Activated CD4-positive, CD25-positive, alpha-beta regulatory T cell treated with anti-CD3 and anti-CD28 coated beads, Interleukin-2, amount 50 U/mL, for 16 hours (primary cell): ENCODE measurements at places on chromosomes 12 and 14.

DNA sequence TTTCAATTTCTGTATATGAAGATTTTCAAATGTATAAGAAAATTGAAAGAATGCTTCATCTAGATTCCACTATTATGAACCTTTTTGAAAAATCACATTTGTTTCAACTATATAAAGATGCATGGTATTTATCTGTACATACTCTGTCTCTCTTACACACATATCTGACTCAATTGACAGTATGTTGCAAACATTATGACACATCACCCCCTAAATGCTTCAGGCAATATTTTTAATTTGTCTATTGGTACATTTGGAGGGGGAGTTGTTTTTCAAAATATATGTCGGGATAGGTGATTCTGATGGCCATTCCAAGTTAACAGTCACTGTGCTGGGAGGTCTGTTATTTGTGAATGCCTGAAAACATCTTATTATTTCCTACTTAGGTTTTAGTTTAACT is 14.4 kb downstream of the PCNX1 start:
- DNase-seq: no peak

DNA sequence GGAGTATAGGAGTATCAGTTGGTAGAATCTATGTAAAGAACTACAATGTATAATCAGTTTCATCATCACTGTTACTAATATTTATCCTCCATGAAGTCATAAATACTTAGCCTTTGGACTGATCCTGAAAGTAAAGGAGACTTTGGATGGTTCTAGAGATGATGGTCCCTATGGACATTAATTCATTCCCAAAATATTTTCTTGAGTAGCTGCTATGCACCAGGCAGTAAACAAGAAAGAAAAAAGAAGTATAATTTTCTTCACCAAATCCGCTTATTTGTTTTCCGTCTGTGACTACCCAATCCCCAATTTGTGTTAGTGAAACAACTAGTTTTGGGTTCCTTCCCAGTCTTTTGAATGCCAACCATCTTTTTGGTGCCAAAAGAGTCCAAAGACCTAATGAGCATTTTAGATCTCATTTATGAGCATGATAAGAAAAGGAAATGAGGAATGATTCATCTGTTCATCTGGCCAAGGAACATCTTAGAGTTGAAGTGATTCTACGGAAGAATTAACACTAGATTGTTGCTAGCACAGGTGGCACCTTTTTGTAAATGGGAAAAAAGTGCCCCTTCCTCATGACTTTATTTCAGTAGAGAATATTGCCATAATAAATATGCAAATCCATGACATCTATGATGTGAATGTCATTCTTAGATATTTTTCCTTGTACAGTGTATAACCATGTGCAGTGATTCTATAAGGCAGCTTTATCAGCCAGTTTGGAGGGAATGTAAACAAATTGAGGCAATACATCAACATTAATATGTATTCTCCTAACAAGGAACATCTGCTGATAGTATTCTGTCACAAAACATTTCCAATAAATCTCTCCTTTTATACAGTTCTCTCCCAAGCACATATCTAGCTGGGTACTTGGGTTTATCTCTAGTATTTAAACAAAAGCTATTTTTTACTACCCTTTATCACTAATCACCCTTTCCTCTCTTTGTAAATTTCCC is 85.1 kb upstream of the CCDC91 start:
- DNase-seq: no peak

DNA sequence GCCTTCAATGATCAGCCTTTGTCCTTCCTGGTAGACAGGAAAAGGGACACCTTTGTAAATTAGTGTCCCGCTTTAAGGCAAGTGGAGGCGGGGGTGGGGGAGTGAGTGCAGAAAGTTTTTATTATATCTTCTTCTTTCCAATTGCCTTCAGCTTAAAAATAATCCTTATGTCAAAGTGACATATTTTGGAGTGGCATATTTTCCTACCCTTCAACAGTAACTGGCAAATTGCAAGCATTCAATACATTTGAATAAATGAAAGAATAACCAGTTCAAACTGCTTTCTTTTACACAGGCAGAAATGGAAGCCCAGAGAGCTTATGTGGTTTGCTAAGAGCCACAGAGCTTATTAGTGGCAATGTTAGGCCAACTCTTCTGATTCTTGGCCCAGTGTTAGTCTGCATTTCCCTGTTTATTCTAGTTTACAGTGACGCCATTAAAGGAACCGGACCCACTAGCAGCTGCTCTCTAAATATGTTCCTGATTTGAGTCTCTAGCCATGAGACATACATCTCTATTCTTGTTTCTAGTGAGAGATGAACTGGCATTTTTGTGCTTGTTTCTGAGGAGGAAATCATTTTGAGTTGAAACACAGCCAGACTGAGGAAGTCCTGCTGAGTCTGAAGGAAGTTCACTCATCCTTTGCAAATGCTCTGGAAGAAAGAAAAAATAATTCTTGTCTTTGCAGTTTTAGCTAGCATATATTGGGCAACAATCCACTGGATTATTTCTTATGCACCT is 468.7 kb downstream of the NOVA1 start:
- DNase-seq: no peak

DNA sequence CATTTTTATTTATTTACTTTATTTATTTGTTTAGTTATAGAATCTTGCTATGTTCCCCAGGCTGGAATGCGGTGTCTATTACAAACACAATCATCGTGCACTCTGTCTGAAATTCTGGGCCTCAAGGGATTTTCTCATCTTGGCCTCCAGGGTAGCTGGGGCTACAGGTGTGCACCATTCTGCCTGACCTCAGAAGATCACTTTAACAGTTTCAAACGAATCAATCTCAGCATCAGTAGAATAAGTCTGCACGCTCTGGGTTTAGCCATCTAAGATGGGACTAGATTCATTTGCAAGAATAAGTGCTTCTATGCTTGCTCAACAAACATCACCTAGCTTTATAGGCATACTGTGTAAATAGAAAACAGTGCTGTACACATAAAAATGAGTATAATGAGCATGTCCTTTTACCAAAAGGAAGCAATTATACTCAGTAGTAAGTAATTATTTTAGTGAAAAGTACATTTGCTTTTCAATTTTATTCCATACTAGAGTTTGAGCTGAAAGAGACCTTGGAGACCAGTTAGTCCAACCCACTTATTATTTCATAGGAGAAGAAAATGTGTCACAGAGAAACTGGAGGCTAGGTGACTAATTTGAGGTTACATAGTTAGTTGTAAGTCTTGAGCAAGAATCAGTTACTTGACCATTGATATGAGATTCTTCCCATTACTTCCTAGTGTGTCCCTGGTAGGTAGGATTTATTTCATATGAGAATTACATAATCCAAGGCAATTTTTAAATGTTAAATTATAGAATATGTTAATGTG is 456.5 kb upstream of the LMO3 start:
- DNase-seq: no peak

DNA sequence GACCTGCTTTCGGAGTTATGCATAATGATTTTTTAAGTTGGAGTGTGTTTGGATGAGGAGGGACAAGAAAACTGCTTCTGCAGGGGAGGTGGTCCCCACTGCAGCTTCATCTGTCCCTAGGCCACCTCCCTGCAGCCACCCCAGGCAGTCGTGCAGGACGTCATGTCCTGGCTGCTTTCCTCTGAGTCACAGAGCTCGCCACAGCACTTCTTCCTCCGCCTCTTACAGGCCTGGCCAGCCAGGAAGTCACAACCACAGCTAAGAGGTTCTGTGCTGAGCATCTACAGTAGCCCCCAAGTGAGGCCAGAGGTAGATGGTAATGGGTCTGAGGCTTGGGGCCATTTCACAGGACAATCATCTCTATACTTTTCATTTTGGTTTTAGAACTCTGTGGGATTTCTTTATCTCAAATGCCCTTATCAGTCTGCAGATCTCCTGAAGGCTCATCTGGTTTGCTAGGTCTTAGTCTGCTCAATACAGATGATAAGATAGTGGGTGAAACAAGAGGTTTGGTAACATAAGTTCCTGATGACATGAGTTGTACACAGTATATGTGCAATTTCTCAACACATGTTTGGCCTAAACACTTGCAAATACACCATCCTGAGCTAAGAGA is 106.4 kb downstream of the ARF6 start:
- DNase-seq: peak; percentile 44

- DNase-seq: no peak
Observed at GRCh38 chr12:3492793-3493042, 1.7 kb downstream of the PRMT8 start.

GRCh38 chr12:114873656-114874055 is 189.7 kb upstream of the TBX3 start:
- DNase-seq: no peak

GRCh38 chr12:95943330-95943842 is at the start of gene AMDHD1:
TSS of gene AMDHD1 (plus strand) at chr12:95943331. CDS start at chr12:95943399, 68 bp downstream.
- no peak for DNase-seq

- DNase-seq: no peak
Observed at GRCh38 chr14:105317546-105317945, 3.0 kb downstream of the PACS2 start.

DNA sequence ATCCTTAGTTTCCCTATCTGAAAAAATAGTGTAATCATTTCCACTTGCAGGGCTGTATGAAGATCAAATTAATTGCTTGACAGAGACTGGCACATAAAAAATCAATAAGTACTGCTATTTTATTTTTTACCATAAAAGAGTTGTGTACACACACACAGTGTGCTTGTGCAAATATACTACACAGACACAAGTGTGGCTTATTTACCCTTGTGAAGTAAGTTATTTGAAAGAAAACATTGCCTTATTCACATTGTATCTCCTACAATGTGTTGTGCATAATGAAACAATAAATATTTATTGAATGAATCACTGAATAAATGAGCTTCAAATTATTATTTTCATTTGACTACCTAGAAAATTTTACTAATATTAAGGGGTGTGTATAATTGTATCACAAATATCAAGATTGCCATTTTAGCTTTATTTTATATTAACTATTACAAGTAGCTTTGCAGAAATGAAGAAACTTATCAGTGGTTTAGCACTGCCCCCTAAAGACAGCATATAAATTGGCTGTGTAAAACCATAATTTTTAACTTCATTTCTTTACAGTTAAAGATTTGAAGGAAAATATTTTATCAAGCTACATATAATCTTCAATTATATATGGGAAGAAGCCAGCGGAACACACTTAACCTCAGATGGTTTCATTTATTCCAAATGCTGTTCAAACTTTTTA is 11.3 kb downstream of the GARIN6 start:
- no peak for DNase-seq

DNA sequence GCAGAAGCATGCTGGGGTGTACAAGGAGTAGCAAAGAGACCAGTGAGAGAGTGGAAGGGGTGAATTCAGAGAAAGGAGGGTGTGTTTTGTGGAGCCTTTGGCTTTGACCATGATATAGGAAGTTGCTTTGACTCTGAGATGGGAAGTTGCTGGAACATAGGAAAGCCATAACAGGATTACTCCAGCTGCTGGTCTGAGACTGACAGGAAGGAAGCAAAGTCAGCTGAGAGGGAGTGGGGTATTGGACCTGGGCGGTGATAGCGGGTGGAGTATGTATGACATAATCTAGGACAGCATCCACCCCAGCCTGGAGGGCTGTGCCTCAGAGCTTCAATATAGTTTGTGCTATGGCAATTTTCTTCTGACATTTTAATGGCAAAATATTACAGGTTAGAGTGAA is 324.4 kb downstream of the PDZRN4 start:
- DNase-seq: no peak

GRCh38 chr12:1864867-1865266 is 44.5 kb downstream of the LRTM2 start:
- no peak for DNase-seq

- no peak for DNase-seq
Observed at GRCh38 chr12:115377230-115377629, 693.3 kb upstream of the TBX3 start.

- no peak for DNase-seq
Observed at GRCh38 chr12:19039515-19039914, 90.0 kb upstream of the PLEKHA5 start.

- DNase-seq: no peak
Observed at GRCh38 chr12:40056373-40056772, 49.5 kb downstream of the SLC2A13 start.

- DNase-seq: no peak
Observed at GRCh38 chr12:4579305-4580102, 17.5 kb downstream of the DYRK4 start.

- DNase-seq: no peak
Observed at GRCh38 chr12:70806043-70806442, 114.5 kb downstream of the PTPRR start.

DNA sequence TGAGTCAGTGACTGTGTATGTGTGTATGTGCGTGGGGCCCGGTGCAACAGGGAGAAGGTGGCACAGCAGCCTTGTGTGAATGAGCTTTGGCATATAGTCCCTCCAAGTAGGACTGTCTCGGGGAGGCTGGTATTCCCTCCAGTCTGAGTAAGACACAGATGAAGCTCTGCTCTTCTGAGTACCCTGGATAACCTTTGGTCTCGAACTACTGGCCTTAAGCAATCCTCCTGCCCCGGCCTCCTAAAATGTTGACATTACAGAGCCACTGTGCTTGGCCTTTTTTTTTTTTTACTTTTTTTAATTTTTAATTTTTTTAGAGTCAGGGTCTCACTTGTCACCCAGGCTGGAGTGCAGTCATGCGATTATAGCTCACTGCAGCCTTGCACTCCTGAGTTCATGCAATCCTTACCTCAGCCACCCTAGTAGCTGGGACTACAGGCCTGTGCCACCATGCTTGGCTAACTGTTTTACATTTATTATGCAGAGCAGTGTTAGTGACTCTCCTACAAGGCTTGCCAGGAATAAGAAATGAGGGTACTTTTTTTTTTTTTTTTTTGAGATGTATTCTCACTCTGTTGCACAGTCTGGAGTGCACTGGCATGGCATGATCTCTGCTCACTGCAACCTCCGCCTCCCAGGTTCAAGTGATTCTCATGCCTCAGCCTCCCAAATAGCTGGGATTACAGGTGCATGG is 9.4 kb upstream of the DAZAP2 start:
- no peak for DNase-seq

DNA sequence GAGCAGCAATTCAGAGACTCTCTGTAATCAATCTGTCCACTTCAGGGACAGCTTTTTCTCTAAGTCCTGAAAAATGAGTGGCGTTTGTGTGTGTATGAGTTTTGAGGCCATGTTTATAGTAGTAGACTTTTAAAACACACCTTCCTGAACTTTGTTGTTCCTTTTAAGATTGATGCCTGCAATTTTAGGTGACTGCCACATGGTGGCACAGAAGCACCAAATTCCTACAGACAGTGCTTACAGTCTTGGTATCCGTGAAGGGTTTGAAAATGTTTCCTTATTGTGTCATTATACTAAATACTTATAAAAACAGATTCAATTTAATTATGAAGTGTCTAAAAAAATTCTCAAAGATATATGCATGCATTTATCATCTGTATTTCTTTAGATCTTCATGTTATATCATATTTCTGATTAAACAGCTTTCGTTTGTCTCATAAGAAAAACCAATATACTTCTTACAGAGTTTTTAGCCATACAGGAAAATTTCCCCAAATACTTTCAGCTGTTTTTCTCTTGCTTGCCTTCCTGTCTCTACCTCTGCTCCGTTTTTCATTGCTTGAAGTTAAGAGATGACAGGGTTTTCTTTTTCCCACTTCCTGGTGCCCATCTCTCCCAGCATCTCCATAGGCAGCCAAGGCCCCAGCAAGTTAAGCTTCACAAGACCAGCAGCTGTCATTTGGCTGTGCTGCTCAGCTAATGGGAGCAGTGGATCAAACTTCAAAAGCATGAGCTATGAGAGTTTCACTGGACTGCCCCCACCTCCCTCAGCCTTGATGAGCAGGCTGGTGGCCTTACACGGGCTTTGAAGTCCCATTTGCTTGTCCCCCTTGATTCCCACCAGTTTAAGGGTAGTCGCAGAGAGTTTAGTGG is 259.6 kb downstream of the AKAP6 start:
- DNase-seq: no peak
